Natural killer cell (primary cell): ENCODE measurements at places on chromosomes 7 and 10. TPM values are rescaled to one million over a fixed set of nuclear protein-coding genes. Genes with fewer than 3 reads are reported as not detected.

- no peaks in the 10 kb centered on the region for H3K4me1 ChIP-seq
- H3K4me3 ChIP-seq, result no peak overlapping the region
- no peaks in the 10 kb centered on the region for H3K27me3 ChIP-seq
- H3K27ac ChIP-seq, result no peak overlapping the region
- no peak for DNase-seq
Measured at GRCh38 chr7:121431389-121431995, 35.4 kb upstream of the FAM3C start.

VPS26A gene
- total RNA-seq, result 62.6 TPM

GRCh38 chr10:11794566-11794965 lies 28.6 kb upstream of the PROSER2 start:
- no peaks in the 10 kb centered on the region for H3K4me1 ChIP-seq
- no peak overlapping the region for H3K27ac ChIP-seq
- DNase-seq, result no peak
- no peaks in the 10 kb centered on the region for H3K36me3 ChIP-seq
- no peaks in the 10 kb centered on the region for H3K27me3 ChIP-seq

GRCh38 chr10:114920459-114920858 lies 17.5 kb upstream of the TRUB1 start:
- no peak for DNase-seq
- peaks cover 5% of the 10 kb centered on the region for H3K27me3 ChIP-seq
- no peaks in the 10 kb centered on the region for H3K36me3 ChIP-seq
- H3K27ac ChIP-seq, result no peak overlapping the region
- H3K4me1 ChIP-seq, result no peaks in the 10 kb centered on the region
- H3K4me3 ChIP-seq, result no peak overlapping the region

SLC18A3 gene
- total RNA-seq, result not detected

OR6B1 gene
- not detected for total RNA-seq

DNA sequence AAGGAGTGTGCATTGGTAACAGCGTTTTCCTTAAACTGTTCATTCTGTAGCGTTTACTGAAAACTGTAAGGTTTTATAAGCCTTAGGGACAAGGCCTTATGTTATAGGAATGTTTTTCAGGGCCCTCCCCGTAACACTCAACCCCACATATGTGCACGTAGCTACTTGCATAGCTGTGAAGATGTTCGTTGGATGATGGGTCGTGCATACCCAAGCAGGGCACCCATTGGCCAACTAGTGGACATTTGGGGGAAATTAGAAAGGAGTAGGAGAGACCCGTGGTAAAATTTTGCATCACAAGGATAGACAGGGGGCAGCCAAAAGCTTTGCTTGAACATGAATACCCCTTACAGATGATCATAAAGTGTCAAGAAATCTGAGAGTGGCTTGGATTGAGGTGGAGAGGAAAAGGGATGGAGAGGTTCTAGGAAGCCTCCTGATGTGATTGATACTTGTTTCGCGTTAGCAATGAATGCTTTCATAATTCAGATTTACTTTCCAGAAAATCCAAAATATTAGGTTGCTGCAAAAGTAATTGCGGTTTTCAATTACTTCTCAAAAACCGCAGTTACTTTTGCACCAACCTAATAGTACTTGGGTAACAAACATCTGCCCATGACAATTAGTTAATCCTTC lies 878 bp downstream of the SEC61A2 start:
- DNase-seq, result peak; percentile 70
- H3K27ac ChIP-seq, result peak overlapping the region; percentile 53
- peaks cover 17% of the 10 kb centered on the region for H3K4me1 ChIP-seq
- H3K4me3 ChIP-seq, result peak overlapping the region; percentile 66

GRCh38 chr7:118352867-118353453 lies 128.5 kb downstream of the ANKRD7 start:
- H3K4me3 ChIP-seq, result no peak overlapping the region
- H3K36me3 ChIP-seq, result no peaks in the 10 kb centered on the region
- H3K4me1 ChIP-seq, result no peaks in the 10 kb centered on the region
- H3K27ac ChIP-seq, result no peak overlapping the region

SFTPA1 gene
- total RNA-seq, result not detected

- DNase-seq, result no peak
- H3K4me3 ChIP-seq, result no peak overlapping the region
Measured at GRCh38 chr10:27474741-27475140, 29.4 kb upstream of the RAB18 start.

DNA sequence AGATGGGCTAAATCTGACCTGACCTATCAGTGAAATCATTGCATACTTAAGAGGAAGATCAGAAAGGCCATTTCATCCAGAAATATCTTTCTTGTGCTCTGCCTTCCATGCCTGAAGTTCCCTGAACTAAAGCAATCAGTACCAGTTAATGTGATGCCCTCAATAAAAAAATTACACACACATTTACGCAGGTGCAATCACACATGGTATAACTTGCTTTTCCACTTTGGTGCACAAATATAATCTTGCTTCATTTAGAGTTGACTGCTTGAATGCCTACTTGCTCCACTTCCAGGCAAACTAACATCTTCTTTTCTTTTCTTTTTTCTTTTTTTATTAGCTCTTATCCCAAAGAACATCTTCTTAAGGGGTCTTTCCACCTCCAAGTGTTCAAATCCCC lies 58.3 kb upstream of the KIF5B start:
- no peak overlapping the region for H3K27ac ChIP-seq
- H3K36me3 ChIP-seq, result no peaks in the 10 kb centered on the region
- H3K4me3 ChIP-seq, result no peak overlapping the region
- no peaks in the 10 kb centered on the region for H3K4me1 ChIP-seq
- H3K27me3 ChIP-seq, result no peaks in the 10 kb centered on the region

CNOT4 gene
- 40.6 TPM for total RNA-seq

DNA sequence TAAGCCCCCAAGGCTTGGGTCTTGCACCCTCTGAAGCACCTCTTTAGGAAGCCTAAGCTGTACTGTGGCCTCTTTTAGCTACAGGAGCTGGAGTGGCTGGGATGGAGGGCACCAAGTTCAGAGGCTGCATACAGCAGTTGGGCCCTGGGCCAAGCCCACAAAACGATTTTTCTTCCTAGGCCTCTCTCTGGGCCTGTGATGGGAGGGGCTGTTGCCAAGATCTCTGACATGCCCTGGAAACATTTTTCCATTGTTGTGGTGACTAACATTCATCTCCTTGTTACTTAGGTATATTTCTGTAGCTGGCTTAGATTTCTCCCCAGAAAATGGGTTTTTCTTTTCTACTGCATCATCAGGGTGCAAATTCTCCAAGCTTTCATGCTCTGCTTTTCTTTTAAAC lies 375.7 kb upstream of the NPSR1 start:
- H3K27ac ChIP-seq, result no peak overlapping the region
- H3K36me3 ChIP-seq, result no peaks in the 10 kb centered on the region
- DNase-seq, result no peak
- H3K4me3 ChIP-seq, result no peak overlapping the region
- no peaks in the 10 kb centered on the region for H3K27me3 ChIP-seq

PVRIG gene
- total RNA-seq, result 52.9 TPM

GRCh38 chr7:90771281-90771680 lies 175.2 kb downstream of the CDK14 start:
- H3K4me3 ChIP-seq, result no peak overlapping the region
- no peaks in the 10 kb centered on the region for H3K27me3 ChIP-seq
- DNase-seq, result no peak
- H3K4me1 ChIP-seq, result no peaks in the 10 kb centered on the region

RALA gene
- total RNA-seq, result 10.2 TPM

NUTM2A gene
- 1.7 TPM for total RNA-seq

DNA sequence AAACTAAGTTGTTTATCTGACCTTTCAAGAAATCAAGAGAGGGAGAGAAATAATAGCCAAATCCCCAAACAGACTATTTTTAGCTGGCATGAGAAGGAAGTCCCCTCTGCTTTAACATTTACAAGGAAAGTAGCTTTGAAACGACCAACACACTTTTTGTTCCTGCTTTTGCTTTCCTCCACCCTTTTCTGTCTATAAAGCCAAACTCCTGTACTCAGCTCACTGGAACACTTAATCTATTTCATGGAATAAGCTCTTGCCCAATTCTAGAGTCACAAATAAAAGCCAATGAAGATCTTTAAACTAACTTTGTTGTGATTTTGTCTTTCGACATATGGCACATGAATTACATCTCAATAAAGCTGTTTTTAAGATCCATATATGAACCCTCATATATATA lies 86.8 kb upstream of the CCDC71L start:
- no peaks in the 10 kb centered on the region for H3K4me1 ChIP-seq
- no peak overlapping the region for H3K4me3 ChIP-seq
- no peak overlapping the region for H3K27ac ChIP-seq
- no peak for DNase-seq
- no peaks in the 10 kb centered on the region for H3K27me3 ChIP-seq

GRCh38 chr7:142303650-142304049 lies 45.8 kb upstream of the PRSS58 start:
- no peak overlapping the region for H3K27ac ChIP-seq
- DNase-seq, result no peak
- H3K36me3 ChIP-seq, result no peaks in the 10 kb centered on the region
- no peaks in the 10 kb centered on the region for H3K27me3 ChIP-seq
- no peak overlapping the region for H3K4me3 ChIP-seq

EGR2 gene
- 10.0 TPM for total RNA-seq

DNA sequence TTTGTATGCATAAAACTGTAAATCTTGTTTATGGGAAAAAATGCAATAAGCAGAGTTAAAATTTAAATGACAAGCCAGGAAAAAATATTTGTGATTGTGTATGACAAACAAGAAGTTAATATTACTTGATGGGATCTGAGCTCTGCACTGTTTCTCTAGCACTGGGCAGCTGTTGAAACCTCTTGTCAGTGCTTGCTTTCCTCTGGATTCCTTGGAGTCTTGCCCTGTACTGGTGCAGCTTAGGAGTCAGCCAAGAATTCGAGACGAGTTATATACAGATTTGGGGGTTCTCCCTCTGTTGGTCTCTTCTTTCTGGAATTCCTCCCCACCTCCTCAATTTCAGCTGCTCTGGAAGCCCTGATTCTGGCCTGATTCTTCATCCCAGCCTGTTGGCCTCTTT lies 24.3 kb upstream of the OPN4 start:
- H3K27ac ChIP-seq, result no peak overlapping the region
- H3K4me3 ChIP-seq, result no peak overlapping the region
- no peaks in the 10 kb centered on the region for H3K4me1 ChIP-seq
- H3K27me3 ChIP-seq, result peaks cover 14% of the 10 kb centered on the region
- no peaks in the 10 kb centered on the region for H3K36me3 ChIP-seq

DNA sequence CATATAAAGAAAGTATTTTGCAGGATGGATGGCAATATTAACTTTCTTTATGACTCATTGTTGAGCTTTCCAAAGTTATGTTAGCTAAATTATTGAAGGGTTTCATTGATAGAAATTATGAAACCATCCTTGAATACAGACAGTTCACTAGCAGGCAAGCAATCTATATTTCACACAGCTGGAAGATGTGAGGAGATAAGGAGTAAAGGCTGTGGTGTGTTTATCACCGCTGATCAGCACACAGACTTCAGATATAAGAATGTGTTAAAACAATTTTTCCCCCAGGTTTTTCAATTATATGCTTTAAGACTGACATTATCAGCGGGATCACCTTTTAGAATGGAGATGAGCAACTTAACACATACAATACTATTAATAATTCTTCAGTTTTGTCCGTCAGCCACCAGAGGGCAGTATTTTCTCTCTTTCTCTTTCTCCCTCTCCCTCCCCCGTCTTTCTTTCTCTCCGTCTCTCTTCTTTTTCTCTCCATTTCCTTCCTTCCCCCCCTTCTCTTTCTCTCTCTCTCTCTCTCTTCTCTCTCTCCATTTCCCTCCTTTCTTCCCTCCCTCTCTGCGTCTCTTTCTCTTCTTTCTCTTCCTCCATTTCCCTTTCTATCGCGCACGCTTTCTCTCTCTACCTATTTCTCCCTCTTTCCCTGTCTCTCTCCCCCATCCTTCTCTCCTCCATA lies 62.9 kb upstream of the FAM171A1 start:
- no peaks in the 10 kb centered on the region for H3K4me1 ChIP-seq
- H3K27ac ChIP-seq, result no peak overlapping the region
- H3K36me3 ChIP-seq, result no peaks in the 10 kb centered on the region
- peaks cover 2% of the 10 kb centered on the region for H3K27me3 ChIP-seq
- H3K4me3 ChIP-seq, result no peak overlapping the region

DNA sequence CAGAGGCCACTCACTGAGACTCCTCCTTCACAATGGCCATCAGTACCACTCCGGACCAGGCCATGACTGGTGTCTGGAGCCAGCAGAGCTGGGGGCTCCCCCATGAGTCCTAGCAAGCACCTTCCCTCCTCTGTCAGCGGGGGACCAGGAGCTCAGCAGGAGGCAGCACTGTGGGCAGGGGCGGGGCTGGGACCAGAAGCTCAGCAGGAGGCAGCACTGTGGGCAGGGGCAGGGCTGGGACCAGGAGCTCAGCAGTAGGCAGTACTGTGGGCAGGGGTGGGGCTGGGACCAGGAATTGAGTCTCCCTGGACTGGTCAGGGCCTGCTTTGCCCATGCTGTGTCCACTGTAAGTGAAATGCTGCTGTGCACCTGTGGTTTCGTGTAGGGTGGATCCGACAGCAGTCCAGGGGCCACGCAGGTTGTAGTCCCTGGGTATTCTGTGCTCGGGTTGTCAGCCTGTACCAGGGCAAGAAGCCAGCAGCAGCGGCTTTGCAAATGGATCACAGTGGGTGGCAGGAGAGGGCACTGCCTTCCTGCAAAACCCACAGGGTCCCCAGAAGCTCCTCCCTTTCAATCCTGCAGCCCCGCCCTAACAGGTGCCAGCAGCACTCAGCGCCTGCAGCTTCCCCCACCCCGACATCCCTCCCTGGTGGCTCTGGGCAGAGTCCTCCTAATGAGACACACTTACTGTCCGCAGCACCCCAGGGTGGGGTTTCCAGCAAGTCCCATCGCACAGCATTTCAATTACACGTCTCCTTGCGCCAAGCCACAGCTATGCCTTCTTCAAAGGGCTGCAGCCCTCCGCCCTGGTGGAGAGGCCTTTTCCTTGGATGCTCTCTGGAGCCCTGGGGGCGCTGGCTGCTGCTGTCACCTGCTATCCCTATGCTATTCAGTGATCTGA lies 220.5 kb downstream of the TCERG1L start:
- H3K36me3 ChIP-seq, result no peaks in the 10 kb centered on the region
- H3K27me3 ChIP-seq, result no peaks in the 10 kb centered on the region
- H3K4me3 ChIP-seq, result no peak overlapping the region
- no peak overlapping the region for H3K27ac ChIP-seq
- no peaks in the 10 kb centered on the region for H3K4me1 ChIP-seq

- H3K4me3 ChIP-seq, result no peak overlapping the region
- no peaks in the 10 kb centered on the region for H3K27me3 ChIP-seq
- no peak overlapping the region for H3K27ac ChIP-seq
- H3K4me1 ChIP-seq, result no peaks in the 10 kb centered on the region
Measured at GRCh38 chr10:18759575-18759974, 100.3 kb downstream of the ARL5B start.

C7orf57 gene
- 0.85 TPM for total RNA-seq
